ENCODE measurements at places on chromosomes 12 and 14.

- DNase-seq, result no peak
These were observed 18.9 kb downstream of the DEGS2 start for GRCh38 chr14:100140452-100141078.

DNA sequence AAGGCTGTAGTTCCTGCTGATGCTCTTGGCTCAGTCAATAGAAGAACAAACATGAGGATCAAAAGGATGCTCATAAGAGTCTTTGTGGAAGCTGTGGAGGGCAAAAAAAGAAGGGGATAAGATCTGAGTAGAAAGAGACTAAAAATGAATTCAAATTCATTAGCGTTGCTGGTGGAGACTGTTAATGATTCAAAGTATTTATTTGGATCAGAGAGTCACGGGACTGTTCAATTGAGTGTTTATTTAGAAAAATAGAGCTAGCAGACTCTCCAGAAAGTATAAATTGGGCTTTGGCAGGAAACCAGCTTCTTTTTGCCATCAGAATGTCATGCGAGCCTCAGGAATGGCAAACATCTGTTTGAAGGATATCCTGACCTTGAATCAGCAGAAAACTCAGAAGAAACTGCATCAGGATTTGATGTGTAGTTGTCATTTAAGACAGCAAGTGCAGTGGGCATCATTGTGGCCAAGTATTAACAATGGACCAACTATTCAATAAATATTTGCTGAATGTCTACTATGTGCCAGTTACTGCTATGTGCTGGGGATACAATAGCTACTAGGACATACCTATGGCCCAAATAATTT lies 126.4 kb downstream of the TBC1D30 start:
- DNase-seq, result no peak

DNA sequence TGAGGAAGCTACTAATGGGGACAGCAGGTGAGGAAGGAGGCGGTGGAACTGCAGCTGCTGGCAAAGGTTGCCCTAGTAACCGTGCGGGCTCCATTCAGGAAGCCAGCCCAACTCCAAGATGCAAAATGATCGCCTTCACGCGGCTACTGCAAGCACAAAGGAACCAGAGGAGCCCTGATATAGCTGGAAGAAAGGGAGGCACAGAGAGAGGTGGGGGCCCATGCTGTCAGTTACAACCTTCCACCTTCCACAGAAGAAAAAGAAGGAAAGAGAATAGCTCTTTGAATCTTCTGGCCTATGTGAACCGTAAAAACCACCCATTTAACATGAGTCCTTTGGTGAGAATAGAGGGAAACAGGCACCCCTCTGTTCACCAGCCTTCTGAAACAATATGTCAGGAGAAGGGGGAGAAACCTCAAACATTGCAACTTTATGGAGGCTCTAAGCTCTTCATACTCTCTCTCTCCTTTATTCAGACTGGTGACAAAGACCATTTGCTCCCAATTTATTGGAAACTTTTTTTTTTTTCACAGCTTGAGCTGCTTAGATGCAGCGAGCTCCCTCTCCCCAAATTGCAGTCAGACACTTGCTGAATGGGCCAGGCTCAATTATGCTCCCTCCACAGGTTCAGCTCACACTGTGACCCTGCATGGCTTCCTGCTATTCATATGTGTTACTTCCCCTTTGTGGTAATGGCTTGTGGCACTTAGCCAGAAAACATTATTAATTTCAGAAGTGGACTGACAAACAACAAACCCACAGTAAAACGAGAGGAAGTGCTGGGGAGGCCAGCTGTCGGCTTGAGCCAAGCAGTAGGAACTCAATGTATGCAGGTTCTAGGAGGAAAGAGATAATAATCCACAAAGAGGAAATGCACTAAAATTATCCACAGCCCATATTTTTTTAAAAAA lies 6.2 kb downstream of the DUSP6 start:
- DNase-seq, result no peak

- no peak for DNase-seq
These were observed 242.5 kb downstream of the ZFP36L1 start for GRCh38 chr14:68550338-68550715.

GRCh38 chr14:74890262-74890661 lies 8.5 kb downstream of the DLST start:
- DNase-seq, result no peak

GRCh38 chr14:61178226-61179060 lies 102.7 kb downstream of the TMEM30B start:
- peak; percentile 95 for DNase-seq

DNA sequence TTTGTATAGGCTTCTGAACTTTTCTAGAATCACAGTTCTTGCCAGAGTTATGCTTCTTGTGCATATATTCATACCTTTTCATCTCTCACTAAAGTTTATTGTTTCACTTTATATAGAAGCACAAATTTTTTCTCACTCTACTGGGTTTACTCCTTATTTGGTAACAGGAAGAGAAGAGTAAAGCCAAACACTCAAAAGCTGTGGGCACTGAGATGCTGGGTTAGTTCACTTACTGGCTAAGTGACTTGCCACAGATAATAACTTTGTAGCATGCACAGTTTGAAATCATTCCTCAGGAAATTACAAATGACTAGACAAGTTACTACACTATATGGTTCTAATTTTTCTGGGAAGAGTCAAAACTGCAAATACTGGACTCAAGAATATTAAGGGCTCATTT lies 7.8 kb downstream of the HIGD1C start:
- no peak for DNase-seq

GRCh38 chr12:125773033-125773640 lies 707.9 kb downstream of the AACS start:
- DNase-seq, result no peak

DNA sequence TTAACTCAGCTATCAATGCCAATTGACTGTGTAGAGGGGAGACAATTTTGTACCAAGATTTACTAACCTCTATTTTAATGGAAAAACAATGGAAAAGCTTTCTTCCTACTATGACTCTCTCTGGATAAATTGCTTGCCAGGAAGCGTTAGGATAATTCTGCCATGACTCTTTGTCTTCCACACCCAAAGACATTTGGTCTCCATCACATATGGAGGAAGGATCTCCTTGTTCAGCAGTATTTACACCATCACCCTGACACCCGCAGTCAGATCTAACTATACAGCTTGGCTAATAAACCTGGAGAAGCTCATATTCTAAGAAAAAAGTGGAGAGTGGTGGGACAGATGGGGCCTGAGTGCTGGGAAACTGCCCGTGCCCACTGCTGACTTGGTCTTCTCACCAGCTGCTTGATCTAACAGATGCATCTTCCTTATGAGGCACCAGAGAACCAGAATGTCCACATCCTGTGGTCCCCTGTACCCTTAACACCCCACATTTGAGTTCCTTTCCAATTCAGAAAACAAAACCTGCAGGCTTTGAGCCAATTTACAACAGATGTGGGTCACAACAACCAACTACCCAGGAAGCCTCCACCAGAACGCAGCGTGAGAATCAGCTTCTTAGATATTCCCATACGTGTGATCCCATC lies 154.0 kb downstream of the DAD1 start:
- DNase-seq, result no peak

DNA sequence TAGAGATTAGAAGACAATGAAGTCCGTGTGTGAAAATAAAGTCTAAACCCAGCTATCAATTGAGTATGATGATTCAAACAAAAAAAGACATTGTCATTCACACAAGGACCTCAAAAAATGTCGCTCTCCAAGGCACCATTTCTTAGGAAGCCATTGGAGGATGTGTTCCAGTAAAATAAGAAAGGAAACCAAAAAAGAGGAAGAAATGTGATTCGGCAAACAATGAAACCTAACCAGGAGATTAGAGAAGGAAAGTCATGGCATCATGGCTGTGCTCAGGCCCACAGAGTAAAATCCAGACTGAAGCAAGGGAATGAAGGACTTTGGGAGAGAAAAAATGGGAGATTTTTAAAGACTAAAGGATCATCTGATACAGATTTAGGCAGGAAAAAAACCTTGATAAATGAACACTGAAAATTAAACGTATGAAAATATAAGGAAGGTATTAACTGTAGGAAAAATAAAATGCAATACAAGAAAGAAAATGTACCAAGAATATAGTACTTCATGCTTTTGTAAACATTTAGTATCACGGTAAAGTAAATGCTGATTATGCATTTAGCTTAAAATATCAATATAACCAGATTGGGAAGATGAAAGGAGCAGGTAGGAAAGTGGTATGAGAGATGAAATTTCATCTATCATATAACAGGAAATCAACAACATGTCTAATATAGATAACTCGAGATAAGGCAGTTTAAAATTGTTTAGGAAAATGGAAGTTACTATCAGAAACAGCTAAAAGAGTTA lies 38.2 kb upstream of the MTHFD1 start:
- no peak for DNase-seq

DNA sequence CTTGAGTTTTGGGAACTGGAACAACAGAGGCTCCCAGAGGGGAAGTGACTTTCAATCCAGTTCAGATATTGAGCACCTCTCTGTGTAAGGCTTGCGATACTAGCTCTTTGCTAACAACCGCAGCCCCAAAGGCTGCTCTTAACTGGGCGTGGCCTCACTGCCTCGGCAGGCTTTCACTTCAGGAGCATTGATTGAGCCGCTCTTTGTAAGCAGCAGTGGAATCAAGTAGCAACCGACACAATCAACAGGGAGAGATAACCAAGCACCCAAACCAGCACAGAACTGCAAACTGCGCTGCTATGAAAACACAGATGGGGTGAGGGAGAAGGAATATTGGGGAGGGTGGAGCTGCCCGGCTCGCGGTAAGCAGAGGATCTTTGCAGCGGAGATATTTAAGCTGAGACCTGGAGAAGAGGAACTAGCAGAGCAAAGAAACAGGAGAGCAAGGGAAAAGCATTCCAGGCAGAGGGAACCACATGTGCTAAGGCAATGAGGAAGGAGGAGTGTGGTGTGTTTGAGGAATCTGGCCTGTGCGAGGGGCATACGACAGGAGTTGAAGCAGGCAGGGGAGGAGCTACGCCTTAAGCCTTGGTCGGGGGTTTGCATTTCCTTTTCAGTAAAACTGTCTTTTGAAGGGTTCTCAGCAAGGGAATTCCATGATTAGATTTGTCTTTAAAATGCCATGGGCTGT lies 17.3 kb upstream of the YY1 start:
- no peak for DNase-seq

DNA sequence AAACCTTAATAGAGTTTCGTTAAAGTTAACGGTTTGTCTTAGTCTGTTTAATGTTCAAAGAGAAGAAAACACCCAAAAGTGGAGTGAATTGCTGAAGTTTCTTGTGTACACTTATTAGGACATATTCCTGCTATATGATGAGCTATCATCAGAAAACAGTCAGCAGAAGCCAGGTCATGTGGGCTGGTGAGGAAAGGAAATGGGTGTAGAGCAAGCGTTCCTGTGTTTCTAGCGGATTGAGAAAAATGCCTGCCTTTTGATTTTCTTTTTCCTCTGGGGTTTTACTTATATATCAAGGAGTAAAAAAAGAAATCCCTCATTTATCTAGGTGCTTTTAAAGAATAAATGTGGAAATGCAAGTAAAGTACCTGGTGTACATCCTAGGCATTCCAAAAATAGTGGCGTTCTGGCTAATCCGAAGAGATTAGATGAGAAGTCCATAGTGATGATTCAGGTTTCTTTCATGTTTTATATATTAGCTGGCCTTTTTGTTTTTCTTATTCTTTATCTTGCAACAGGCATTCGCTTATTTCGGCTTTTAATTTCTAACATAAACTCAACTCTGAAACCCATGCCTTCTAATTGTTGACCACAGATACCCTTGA lies 50.7 kb downstream of the FLRT2 start:
- DNase-seq, result no peak

- DNase-seq, result no peak
These were observed 240.0 kb upstream of the AMIGO2 start for GRCh38 chr12:47319746-47320145.

- no peak for DNase-seq
These were observed 88.4 kb downstream of the TMCC3 start for GRCh38 chr12:94561943-94562411.

DNA sequence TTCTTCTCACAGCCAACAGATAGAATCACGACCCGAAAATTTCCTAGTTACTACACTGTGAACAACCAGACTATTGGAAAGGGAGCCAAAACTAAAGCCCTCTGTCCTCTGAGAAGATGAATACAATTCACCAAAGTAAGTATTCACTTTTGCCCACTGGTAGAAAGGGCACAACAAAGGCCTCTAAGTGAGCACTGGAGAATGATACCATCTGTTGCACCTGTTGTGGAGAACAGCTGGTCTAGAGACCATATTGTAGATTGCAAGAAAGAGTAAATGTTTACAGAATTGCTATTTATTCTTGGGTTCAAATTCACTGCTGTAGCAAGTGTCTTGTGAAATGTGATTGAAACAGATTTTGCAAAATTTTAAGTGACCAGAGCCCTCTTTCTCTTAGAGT lies 46.9 kb upstream of the ANO6 start:
- DNase-seq, result no peak

DNA sequence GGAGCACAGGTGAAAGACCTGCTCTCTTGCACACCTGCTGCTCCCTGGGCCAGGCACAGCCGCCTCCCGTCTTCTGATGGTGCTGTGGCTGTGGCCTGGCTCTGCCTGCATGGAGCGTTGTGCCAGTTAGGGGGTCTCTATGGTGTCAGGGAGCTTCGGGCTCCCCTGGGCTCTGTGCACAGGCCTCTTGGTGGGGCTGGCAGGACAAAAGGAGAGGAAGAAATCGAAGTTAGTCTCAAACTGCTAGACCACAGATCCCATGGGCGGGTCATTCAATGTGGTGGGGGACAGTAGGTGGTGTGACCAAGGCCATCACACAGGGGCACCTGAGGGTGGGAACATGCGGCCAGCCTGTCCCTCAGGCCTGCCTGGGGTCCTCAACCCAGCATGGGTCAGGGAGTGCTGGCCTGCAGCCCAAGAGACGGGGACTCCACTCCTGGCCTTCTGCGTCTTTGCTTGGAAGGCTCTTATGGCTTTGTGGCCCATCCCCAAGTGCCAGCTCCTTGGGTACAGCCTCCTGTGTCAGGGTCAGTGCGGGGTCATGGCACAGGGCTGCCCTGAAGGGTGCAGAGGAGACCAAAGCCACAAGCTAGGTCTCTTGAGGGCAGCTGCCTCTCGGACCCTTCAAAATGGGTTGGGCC lies 84.1 kb downstream of the KIF26A start:
- no peak for DNase-seq

GRCh38 chr14:102900631-102901571 lies 21.6 kb upstream of the AMN start:
- no peak for DNase-seq

DNA sequence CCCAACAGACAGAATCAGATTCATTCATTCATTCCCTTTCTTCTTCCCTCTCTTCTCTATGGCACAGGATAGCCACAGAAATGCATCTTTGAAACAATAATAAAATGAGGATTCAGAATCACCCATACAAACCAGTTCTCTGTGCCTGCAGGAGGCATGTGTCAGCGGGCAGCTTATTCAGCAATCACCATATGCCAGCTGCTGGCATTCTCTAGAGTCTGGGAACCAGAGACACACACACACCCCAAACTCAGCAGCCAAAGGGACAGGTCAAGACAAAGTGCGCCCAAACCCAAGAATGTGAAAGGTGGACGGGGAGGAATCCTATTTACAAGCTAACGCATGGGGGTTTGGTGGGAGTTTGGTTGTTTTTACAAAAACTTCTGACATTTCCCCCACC lies 14.1 kb downstream of the ARF3 start:
- DNase-seq, result no peak

DNA sequence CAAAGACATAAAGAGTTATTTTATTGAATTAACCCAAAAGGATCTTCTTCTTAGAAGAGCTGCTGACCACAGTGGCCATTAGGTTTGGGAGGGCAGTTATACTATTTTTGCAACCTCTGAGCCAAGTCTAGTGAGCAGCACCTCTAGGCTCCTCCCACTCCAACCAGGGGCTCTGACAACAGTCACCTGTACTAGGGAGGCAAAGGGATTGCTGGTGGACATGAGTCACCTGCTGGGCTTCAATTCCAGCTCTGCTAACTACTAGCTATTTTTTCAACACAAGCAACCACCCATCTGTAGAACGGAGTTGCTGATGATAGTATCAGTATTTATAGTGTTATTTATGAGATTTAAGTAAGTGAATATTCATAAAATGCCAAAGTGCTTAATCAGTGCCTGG lies 166.0 kb downstream of the KLHL28 start:
- no peak for DNase-seq
